Hypothalamus (tissue), 51 donors: ENCODE measurements at places on chromosomes 1 and 21.

- DNase-seq: no peak
These were observed 18.8 kb downstream of the IFI44 start for GRCh38 chr1:78668427-78668826.

GRCh38 chr21:41778930-41779600, 12.2 kb upstream of the RIPK4 start:
- DNase-seq: no peak

GRCh38 chr1:1225238-1225845, 6.5 kb downstream of the SDF4 start:
- no peak for DNase-seq

DNA sequence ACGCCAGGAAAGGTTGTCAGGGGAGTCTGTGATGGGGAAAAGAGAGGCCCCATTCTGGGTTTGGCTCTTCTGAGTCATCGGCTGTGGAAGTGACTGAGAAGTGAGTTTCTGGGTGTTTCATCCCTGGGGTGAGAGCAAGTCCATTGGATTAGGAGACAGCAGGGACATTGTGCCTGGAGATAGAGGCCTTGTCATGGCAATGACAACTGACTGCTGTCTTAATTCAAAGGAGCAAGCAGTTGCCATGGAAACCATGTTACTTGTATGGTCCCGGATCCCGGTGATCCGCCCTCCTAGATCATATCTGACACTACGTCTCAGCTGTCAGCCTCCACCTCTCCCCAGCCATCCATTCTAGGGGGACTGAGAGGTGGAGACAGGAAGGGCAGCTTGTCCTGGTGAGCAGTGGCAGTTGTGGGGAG, 34.4 kb downstream of the KIAA0040 start:
- DNase-seq: no peak

DNA sequence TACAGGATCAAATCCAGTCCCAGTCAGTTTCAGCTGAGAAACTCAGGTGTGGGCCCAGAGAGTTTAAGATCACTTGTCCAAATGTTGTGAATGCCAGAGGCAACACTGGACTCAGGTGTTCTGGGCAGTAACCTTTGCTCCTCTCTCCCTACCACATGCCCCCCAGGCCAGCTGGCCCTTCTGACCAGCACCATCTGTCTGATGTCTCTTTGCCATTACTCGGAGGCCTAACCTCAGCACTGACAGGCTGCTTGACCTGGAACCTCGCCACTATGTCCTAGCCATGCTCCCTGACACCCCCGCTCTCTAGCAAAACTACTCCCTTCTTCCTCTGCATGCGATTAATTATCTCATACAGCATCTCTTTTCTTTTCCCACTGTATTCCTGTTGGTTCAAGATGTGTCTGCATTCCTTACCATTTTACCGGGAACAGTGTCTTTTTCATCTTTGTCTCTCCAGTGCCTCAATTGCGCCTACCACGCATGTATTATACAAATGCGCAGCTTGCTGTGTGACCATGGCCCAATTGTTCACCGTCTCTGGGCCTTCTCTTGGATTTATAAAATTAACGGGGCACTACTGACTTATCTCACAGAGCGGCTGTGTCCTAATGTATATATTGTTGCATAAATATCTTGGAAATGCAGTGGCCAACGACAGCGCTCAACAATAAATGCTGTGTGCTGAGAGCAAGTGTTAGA, 159.5 kb upstream of the IRF2BP2 start:
- DNase-seq: no peak

DNA sequence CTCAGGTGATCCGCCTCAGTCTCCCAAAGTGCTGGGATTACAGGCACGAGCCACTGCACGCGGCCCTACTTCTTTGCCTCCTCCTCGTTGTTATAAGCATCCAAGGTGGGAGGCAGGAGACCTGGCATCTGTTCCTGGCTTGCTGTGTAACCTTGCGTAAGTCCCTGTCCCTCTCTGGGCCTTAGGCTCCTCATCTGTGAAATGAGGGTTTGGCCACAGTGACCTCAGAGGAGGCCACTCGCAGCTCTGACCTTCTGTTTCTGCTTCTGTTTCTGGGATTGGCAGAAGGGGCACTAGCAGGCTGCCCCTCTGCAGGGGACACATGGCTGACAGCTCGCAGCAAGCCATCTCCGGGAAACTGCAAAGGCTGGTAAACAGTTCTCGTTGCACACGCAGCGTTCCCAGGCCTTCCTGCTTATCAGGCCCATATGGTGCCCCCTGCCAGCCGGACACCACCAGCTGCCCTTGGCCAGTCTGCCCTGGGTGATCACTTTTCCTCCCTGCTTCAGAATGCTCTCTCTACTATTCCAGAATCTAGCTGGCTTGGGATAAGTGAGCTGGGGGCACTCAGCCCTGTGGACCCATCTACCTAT, 2.6 kb upstream of the LDLRAP1 start:
- DNase-seq: no peak

DNA sequence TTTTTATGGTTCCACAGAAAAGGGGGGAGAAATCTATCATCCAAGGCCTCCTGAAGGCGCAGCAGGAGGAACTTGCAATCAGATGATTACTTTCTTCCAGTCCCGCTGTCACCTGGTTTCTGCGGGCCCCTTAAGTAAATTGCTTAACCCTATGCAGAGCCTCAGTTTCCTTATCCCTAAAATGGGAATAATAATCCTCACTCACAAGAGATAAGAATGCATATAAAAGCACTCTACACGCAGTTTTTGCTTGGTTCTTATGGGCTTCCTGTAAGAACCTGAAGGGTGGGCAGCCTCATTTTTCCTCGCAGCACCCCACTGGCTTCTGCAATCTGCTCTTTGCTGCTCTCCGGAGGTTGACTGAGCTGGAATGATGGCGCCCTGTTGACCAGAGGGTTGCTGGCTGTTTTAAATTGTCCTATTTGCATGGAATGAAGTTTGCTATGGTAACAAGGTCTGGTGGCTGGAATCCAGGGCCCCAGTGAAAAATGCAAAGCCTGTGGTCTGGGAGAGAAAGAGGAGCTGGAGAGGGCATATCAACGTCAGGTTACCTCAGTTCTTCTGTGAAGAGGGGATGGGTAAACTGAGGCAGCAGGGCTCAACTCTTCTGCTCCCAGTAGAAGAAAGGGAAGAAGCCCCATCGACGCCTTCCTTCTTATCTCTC, 1.0 kb upstream of the KAZN start:
- no peak for DNase-seq

DNA sequence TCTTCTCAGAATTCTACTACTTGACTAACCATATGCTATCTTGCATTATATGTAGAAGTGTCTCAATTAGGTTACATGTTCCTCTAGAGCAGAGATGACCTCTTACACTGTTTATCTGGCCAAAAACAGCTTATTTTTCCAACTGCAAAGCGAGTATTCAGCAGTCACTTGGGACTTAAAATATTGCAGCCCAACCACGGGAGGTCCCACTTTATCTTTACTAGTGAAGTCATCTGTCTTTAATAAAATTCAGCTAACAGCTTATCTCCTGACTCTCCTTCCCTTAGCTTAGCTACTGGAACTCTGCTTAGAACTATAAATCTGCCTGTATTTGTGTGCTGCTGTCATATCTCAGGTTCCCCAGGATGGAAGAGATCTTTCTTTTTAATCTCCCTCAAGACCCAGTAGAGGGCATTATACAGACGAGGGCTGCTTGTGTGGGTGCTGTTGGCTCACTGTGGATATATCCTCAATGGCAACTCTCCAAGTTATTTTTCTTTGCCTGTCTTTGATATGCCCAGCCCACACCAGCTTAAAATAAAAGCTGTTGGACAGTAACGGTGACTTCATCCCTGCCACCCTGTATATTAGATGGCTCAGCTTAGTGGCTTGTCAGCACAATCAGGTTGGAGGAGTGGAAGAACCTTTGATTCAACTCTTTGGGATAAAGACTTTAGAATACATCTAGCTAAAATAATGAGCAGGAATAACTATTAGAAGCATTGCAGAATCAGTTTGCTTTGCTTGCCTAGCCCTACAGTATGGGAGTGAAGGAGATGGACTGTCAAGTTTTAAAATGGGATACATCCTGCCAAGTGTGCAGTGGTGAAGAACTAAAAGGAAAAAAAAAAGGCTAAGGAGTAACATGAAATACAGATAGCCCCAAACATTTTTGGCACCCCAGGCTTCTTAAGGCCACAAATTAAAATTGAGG, 9.6 kb downstream of the ENSA start:
- no peak for DNase-seq
